ENCODE measurements at places on chromosomes 2 and 18.
A peak's percentile ranks its signal among the peaks of the same experiment; 100 is the strongest.

DNA sequence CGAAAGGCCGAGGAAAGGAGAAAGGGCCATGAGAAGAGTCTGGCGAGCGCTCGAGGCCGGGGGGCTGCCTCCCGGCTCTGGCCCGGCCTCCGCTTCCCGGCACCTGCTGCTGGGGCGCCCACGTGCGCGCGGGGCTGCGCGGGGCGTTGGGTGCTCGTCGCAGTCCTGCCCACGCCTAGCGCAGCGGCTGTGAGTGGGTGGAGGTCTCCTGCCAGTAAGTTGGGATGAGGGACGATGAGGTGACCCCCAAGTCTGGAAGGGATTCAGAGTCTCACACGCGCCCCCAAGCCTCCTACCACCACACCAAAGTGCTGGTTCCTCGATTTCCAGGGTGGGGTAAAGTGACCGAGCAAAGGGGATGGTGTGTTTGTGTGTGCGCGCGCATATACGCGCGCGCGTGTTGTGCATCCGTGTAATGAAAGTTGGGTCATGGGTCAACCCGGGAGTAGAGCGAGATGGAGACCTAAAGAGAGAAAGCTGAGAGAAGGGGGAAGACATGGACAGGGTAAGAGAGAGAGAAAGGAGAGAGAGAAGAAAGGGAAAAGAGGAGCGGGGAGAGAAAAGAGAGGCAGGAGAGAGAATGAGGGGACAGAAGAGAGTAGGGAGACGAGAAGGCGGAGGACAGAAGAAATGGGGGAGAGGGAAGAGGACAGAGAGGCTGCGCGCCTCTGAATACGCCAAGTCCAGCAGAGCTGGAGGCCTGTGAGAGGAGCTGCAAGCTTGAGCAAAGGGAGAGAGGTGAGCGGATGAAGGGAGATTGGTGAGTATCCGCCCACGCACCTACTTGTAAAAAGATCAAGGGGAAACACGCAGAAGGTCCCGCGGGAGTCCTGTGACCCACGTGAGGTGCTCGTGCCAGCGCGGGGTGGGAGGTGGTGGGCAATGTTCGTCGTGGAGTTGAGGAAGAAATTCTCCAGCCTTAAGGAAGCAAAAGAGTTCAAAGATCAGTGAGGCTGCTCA is 1.7 kb upstream of the NETO1 start:
- no peak for DNase-seq

DNA sequence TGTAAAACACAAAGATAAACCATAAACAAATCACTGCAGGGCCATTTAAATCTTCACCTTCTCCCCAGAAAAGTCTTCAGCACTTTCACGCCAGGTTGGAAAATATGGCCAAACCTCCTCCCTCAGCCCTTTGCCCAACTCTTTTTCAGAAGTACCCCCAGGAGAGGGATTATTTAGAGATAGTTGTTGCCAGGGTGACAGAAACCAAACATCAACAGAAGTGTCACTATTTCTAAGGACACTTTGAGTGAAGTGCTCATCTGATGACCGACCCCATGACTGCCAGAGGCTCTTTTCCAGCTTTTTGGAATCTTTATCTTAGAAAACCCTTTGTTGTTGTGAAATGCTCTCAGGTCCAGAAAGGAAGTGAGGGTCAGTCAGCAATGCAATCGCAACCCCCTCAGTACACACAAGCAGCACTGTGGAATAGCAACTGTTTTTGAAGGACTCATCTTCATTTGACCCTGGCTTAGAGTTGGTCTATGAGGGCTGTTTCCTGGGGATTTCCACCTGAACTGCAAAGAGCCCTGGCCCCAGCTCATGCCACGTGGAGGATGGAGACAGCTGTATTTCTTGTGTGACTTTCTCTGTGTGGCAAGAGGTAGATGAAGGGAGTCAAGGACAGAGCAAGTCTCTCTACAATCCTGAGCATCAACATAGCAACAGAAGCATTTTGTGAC is 114.0 kb upstream of the STON1 start:
- peak; percentile 8 for DNase-seq

GRCh38 chr2:174670446-174670845 is 72.8 kb upstream of the WIPF1 start:
- DNase-seq = no peak

DNA sequence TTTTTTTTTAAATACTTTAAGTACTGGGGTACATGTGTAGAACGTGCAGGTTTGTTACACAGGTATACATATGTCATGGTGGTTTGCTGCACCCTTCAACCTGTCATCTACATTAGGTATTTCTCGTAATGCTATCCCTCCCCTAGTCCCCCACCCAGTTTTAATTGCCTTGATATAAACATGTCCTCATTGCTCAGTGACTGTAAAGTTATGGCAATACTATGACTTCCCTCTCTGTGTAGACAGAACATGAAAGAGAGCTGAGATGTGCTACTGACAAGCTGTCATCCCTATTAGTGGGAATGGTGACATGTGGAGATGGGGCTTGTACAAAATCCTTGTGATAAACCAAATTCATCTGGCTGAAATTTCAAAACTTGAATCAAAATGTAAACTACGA is 449.7 kb upstream of the TRIB2 start:
- DNase-seq = no peak

DNA sequence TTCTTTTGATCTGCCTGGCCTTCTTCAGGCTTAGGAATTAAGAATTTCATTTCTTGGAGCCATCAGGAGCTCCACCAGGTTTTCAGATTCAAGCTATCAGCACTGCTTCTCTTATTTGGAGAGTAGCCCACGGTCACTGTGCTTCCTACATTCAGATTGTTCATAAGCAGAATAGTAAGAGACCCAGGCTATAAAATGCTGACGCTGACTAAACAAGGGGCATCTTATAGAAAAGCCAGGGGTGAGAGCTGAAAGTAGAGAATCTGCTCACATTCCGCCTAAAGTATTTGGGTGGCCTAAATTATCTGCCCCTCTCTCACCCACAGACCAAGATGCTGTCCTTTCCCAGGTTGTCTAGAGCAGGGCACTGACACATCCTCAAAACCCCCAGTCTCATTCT is 120.3 kb upstream of the SULT1C3 start:
- no peak for DNase-seq

DNA sequence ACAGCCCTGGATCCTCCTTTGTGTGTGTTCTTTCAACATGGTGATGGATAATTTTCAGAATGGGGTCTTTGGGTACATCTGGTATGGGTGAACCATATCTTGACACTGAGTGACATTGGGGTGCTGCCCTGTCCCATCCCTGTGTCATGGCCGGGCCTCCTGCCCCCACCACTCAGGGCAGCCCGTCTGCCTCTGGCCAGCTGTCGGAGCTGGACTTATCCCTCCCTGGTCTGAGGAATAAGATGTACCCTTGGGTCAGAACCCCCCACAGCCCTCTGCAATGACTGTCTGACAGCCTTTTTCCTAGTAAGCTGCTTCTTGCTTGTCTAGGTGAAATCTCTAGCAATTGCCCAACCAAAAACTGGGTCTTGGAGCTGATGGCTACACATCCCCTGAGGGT is 142.9 kb downstream of the SH3RF3 start:
- no peak for DNase-seq

- no peak for DNase-seq
These were observed 203.3 kb upstream of the SPOPL start for GRCh38 chr2:138298120-138298814.

- DNase-seq = no peak
These were observed 10.5 kb upstream of the DSG2 start for GRCh38 chr18:31487246-31488015.

GRCh38 chr18:68498185-68498584 is 216.7 kb downstream of the TMX3 start:
- DNase-seq = no peak

All from NCI-H748 treated with DMSO at 0.1 percent for 48 hours (cell line).